Prostate gland (tissue), 2 donors: ENCODE measurements at places on chromosomes 3 and 15. TPM values are rescaled to one million over a fixed set of nuclear protein-coding genes. Genes with fewer than 3 reads are reported as not detected.

DNA sequence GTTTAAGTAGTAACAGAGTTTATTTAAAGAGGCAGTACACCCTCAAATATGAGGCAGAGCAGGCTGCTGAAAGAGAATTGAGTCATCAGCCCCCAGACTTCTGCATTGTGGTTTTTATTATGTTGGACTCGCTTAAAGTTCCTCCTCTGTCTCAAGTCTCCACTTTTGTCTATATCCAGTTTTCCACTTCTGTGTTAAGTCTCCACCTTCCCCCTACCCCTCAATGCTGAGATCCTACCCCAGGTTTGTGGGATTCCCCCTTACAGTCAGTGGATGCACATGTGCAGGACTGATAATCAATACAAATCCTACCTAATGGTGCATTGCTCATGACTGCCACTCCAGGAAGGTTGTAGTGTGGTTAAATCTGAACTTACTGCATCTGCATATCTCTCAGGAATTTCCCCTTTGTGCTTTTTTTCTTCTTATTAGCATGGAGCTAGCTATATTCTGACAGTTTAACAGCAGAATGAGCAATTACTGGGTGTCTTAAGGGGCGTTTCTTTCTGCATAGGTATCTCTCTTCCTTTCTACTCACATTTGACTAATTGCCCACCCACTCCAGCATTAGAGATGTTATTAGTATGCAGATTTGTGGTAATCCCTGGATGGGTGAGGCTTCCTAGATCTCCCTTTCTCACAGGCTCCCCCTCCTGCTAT, 11.9 kb upstream of the CD200R1L start:
- H3K27ac ChIP-seq, result no peak overlapping the region
- no peak overlapping the region for H3K4me3 ChIP-seq
- no peaks in the 10 kb centered on the region for H3K27me3 ChIP-seq
- H3K36me3 ChIP-seq, result no peaks in the 10 kb centered on the region
- DNase-seq, result no peak

DNA sequence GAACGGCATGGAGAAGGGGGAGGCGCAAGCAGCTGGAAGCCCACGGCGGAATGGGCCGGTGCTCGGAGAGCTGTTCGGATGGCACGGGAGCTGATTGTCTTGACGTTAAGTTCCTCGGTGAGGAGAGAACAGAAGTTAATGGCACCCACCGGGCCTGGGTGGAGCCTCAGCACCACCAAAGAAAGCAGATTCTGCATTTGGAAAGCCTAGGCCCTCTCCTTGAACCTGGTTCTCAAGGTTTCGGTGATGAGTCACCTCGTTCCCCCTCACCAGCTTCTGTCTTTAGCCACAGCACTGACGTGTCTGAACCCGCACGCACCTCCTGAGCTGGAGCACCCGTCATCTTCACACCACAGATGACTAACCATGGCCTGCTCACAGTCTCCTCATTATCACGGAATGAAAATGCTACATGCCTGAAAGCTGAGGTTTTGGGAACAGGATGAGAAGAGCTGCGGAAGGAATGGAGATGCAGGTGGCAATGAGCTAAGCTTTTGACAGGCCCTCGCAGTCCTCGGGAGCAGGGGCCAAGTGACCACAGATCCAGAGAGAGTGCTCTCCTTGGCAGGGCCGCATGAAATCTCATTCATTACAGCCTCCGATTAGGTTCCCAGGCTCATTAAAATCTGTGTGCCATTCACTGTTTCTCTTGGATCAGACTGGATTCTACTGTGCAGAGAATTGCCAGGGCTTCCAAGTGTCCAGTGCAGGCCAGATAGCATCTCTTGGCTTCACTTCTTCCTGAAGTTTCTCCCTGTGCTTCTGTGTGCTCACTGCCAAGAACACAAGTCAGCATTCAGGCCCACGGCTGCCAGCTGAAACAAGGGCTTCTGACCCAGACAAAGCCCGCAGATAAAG, 96.3 kb upstream of the DLG1 start:
- H3K4me1 ChIP-seq, result no peaks in the 10 kb centered on the region
- H3K27ac ChIP-seq, result peak overlapping the region; percentile 64
- no peaks in the 10 kb centered on the region for H3K36me3 ChIP-seq
- DNase-seq, result peak; percentile 82

- no peaks in the 10 kb centered on the region for H3K36me3 ChIP-seq
- H3K4me1 ChIP-seq, result no peaks in the 10 kb centered on the region
- H3K27ac ChIP-seq, result no peak overlapping the region
- no peak for DNase-seq
These were observed 36.9 kb downstream of the PLS1 start for GRCh38 chr3:142633073-142633472.

- no peaks in the 10 kb centered on the region for H3K4me1 ChIP-seq
- H3K36me3 ChIP-seq, result no peaks in the 10 kb centered on the region
- no peaks in the 10 kb centered on the region for H3K27me3 ChIP-seq
- no peak overlapping the region for H3K4me3 ChIP-seq
- no peak for DNase-seq
- H3K27ac ChIP-seq, result no peak overlapping the region
These were observed 899.8 kb downstream of the ROBO2 start for GRCh38 chr3:77939726-77940125.

DNA sequence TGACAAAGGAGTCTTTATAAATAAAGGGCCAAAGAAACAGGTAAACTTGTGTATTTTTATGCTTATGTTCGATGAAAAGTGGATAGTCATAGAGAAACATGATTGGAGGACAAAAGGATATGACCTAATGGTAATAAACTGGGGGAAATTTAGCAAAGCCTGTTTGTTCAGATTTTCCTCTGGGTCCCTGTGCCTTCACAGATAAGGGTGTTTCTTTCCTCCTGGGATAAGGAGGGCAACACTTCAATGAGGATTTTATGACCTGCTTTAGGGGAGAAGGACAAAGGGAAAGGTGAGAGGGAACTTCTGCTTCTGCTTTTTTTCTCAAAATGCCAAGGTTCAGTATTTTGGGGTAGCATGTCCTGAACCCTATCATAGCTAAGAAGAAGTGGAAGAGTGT, 531.3 kb upstream of the ALCAM start:
- no peaks in the 10 kb centered on the region for H3K36me3 ChIP-seq
- H3K27me3 ChIP-seq, result no peaks in the 10 kb centered on the region
- no peaks in the 10 kb centered on the region for H3K4me1 ChIP-seq
- no peak overlapping the region for H3K4me3 ChIP-seq
- no peak for DNase-seq

DNA sequence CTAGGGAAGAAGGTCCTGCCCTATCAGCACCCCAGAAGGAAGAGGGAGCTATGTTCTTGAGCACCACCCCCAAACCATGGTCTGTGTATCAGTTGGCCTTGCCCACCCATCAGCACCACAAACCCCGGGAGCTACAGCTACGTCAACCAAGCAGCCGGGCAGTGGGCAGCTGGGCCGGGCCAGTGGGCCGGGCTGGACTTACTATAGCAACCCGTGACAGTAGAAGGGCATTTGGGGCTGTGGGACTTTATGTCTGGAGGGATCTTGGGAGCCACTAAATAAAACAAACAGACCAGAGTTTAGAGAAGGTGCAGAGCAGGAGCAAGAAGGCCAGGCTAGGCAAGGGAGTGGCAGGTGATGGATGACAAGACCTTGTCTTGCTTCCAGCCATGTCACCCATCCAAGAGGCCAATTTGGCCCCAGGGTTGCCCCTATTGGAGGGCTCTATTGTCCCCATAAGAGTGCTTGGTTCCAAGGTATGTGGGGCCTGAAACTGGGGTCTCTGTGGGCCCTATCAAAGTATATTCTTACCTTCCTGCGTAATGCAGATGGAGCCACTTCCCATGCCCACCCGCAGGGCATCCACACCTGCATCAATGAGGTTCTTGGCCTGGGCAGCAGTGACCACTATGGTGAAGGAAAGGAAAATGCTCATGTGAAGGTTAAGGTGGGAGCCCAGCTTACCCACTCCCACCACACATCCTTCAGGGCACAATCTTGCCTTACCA, 3.2 kb downstream of the IMPDH2 start:
- no peak overlapping the region for H3K4me3 ChIP-seq
- H3K36me3 ChIP-seq, result peaks cover 7% of the 10 kb centered on the region
- no peak overlapping the region for H3K27ac ChIP-seq
- DNase-seq, result no peak

Gene OR4F6
- total RNA-seq, result not detected

DNA sequence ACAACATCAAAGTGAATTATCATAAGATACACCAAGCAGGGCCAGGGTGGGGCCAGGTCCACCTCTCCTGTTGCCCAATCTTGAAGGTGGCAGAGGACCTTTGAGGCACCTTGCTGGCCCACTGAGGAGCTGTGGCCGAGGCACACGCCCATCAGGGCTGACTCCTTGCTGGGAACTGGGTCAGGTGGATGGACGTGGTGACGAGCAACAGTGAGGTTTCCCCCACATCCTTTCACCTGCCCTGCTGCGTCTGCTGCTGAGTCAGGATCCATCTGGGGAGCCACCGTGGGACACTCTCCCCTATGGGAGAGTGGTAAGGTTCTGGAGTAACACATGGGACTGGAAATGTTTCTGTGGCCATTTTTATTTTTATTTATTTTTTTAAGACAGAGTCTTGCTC, 17.3 kb upstream of the FURIN start:
- no peaks in the 10 kb centered on the region for H3K36me3 ChIP-seq
- H3K4me3 ChIP-seq, result no peak overlapping the region
- no peak overlapping the region for H3K27ac ChIP-seq
- no peak for DNase-seq

GRCh38 chr15:70853318-70853972, 512 bp downstream of the LARP6 start:
- no peak for DNase-seq
- H3K4me3 ChIP-seq, result peak overlapping the region; percentile 82
- H3K27ac ChIP-seq, result peak overlapping the region; percentile 84
- H3K36me3 ChIP-seq, result no peaks in the 10 kb centered on the region

DNA sequence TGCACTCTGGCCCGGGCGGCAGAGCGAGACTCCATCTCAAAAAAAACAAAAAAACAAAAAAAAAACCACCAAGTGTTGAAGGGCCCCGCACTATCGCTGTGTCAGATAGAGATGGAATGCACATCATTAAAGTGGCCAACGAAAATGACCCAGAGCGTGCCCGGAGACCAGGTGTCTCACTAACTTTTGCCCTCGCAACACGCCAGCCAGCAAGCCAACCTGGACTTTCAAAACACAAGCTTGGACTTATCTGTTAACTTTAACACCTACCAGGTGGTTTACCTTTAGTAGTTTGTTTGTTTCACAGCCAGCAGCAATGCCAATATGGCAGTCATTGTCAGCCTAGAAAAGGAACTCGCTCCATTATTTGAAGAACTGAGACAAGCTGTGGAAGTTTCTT, 28.6 kb downstream of the FAM174B start:
- H3K36me3 ChIP-seq, result no peaks in the 10 kb centered on the region
- H3K27me3 ChIP-seq, result no peaks in the 10 kb centered on the region
- peaks cover 12% of the 10 kb centered on the region for H3K4me1 ChIP-seq
- H3K4me3 ChIP-seq, result no peak overlapping the region
- no peak overlapping the region for H3K27ac ChIP-seq

GRCh38 chr3:99909714-99910495, 92.2 kb downstream of the CMSS1 start:
- no peaks in the 10 kb centered on the region for H3K36me3 ChIP-seq
- H3K4me3 ChIP-seq, result no peak overlapping the region
- H3K27me3 ChIP-seq, result no peaks in the 10 kb centered on the region
- H3K4me1 ChIP-seq, result no peaks in the 10 kb centered on the region
- no peak for DNase-seq

Gene ADGRG7
- 0.68 TPM for total RNA-seq

Gene GABRR3
- not detected for total RNA-seq

DNA sequence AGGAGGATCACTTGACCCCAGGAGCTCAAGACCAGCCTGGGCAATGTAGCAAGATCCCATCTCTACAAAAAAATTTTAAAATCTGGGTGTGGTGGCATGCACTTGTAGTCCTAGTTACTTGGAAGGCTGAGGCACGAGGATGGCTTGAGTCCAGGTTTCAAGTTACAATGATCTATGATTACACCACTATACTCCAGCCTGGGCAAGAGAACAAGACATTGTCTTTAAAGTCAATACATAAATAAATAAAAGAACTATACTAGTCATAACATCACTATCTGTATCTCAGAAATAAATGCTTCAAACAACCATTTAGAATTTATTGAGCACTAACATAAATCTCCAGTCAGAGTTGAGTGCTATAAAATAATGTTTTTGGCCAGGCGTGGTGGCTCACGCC, 8.5 kb upstream of the PHLDB2 start:
- DNase-seq, result peak; percentile 45
- H3K4me3 ChIP-seq, result no peak overlapping the region
- no peaks in the 10 kb centered on the region for H3K36me3 ChIP-seq
- H3K27ac ChIP-seq, result no peak overlapping the region
- no peaks in the 10 kb centered on the region for H3K4me1 ChIP-seq
- H3K27me3 ChIP-seq, result no peaks in the 10 kb centered on the region

DNA sequence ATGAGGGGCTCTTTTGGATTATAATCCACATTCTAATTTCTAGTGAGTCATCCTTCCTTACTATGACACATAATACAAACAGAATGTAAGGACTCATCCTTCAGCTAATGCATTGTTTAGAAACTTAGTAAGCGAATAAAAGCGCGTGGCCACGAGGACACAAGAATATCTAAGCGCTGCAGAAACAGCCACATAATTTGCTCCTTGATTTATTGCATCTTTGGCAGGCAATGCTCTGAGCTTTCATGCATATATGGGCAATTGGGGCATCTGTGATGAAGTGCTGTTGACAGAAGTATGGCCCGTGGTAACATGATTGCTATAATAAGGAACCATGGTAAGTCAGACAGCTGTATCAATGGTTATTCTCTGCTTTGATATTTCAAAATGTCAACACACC, 191.3 kb upstream of the ZNF385D start:
- no peak overlapping the region for H3K27ac ChIP-seq
- no peak overlapping the region for H3K4me3 ChIP-seq
- no peaks in the 10 kb centered on the region for H3K36me3 ChIP-seq
- no peaks in the 10 kb centered on the region for H3K4me1 ChIP-seq

GRCh38 chr3:107452436-107452835, 70.3 kb upstream of the BBX start:
- no peak overlapping the region for H3K4me3 ChIP-seq
- H3K27ac ChIP-seq, result no peak overlapping the region
- no peaks in the 10 kb centered on the region for H3K27me3 ChIP-seq
- no peak for DNase-seq

DNA sequence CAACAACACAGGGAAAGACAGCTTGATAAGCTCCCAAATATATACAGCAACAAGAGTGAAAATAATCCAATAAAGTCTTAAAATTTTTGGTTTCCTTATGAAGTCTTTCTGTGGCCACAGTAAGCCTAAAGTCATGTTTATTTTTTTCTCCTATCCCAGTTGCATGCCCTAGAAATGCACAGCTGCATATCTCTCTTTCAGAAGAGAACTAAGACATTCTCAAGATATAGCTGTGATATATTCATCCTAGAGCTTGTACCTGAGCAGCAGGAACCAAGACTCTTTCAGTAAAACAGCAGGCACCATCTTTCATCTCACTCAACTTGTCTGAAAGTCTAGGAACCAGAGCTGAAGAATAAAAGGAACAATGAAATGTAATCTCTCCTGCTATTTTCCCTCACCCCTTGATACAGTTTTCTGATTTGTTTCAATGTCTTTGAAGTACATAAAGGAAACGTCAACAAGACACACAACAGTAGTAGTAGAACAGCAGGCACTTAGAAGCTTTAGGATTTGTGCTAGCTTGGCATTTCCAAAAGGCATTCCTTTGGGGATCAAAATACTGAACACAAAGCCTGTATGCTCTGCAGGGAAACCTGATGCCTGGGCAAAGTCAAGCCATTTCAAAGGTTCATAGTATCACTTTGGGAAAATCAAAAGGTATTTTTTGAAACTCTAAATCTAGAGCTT, 536.8 kb downstream of the PYDC2 start:
- H3K4me3 ChIP-seq, result no peak overlapping the region
- no peak for DNase-seq
- no peak overlapping the region for H3K27ac ChIP-seq
- H3K36me3 ChIP-seq, result no peaks in the 10 kb centered on the region
- no peaks in the 10 kb centered on the region for H3K4me1 ChIP-seq
- H3K27me3 ChIP-seq, result no peaks in the 10 kb centered on the region

Gene DAPK2
- 13.8 TPM for total RNA-seq

Gene ZNF80
- 0.62 TPM for total RNA-seq

Gene CPLX3
- total RNA-seq, result 59.8 TPM

Gene TNK2
- total RNA-seq, result 34.9 TPM
